GM13977 (cell line): ENCODE measurements at places on chromosomes 5 and 9.

- DNase-seq, result no peak
Observed at GRCh38 chr9:16315720-16316119, 554.8 kb downstream of the BNC2 start.

GRCh38 chr9:122053567-122054350, 39.3 kb downstream of the TTLL11 start:
- DNase-seq, result no peak

- DNase-seq, result peak; percentile 66
Observed at GRCh38 chr9:132409828-132410528, at the start of gene CFAP77. Gene CFAP77 (plus strand): TSS chr9:132410211. CDS start chr9:132410272, 61 bp downstream.

DNA sequence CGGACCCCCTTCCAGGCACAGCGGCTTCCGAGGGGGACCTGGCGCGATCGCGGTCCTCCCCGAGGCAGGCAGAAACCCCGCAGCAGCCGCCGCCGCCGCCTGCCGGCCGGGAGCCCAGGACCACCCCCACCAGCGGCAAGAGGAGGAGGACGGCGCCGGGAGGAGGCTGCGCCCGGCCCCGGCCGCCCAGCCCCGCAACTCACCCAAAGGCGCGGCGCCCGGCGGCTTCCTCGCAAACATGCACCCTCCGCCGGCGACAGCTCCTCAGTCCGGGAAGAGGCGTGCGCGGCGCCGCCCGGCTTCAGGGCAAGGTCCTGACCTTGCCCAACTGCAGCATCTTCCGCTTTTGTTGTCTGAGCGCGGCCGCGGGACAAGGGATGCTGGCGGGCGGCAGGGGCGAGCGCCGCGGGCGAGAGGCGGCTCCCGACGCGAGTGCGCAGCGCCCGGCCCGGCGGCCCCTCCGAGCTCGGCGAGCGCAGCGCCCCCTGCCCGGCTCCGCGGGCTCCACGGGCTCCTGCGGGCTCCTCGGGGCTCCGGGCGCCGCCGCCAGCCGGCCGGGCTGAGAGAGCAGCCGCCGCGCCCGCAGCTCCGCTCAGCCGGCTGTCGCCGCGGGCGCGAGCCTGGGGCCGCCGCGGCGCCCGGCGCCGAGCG, 507 bp downstream of the CTNND2 start:
- DNase-seq, result peak; percentile 56

DNA sequence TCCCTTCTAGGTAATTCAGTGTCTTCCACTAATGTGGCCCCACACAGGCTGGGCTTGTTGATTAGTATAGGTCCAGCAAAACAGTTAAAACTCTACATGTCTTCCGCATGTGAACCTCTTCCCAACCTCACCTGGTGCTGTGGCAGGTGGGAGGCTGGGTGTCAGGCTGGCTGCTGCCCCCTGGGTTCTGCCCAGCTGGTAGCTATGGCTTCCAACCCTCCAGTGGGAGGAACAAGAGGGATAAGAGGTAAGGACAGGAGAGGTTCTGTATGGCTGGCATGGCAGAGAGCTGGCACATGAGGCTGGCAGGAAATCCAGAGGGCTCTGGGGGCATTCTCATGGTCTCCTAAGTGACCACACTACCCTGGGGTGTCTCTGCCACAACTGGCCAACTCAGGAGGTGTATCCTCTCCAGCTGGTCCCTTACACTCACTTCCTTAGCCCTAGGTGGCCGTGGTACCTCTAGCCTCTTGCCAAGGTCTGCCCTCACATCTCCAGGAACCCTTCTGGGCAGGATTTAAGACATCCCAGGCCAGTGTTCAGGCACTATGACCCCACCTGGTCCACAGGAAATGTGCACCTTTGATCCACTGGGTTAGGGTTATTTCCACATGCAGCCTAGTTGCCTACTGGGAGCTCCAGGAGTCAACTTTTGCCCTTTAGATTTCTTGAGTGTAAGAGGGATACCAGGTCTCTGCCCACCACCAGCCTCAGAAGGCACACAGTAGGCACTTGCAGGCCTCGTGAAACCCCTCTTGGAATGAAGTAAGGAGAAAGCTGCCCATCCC, 41.7 kb downstream of the AHRR start:
- DNase-seq, result no peak

DNA sequence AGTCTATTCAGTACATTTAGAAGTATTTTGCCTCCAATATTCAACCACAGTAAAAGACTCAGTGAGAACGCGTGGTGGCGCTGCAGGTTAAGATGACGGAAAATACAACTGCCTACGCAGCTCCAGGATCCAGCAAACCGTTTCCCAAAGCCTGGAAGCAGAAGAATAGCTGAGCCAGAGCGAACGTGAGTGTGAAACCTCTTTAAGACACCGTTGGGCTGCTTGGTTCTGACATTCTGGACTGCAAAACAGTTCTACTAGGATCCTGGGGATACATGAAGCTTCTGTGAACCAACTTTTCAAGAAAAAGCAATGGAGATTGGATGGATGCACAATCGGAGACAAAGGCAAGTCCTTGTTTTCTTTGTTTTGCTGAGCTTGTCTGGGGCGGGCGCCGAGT, at the start of gene PCDHB16:
PCDHB16 (plus strand) TSS at position 140 of the 400 bp plus-strand sequence; CDS start at position 313, 173 bp downstream.
- DNase-seq, result no peak

DNA sequence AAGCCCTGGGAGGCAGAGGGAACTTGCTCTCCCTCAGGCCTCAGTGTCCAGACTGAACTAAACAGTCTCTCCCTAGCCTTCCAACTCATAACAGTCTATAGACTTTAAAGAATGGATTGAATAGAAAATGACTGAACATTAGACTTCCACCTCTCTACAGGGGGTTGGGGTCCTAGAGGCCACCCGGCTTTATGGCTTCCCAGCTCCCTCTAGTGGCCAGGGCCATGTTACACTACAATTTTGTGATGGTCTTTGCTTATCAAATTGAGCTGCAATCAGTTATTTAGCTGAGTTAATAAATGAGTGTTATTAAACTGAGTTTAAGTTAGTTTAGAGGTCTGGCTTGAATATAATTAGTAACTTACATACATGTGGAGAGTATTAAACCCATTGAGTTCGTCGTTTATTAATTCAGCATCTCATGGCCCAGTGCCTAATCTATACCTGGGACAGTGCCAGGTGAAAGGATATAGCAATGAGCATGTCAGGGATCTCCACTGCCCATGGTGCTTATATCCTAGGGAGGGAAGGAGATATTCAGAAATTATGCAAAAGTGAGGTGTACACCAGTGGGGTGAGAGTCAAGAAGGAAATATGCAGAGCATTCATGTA, 105.2 kb downstream of the SH3TC2 start:
- peak; percentile 50 for DNase-seq

DNA sequence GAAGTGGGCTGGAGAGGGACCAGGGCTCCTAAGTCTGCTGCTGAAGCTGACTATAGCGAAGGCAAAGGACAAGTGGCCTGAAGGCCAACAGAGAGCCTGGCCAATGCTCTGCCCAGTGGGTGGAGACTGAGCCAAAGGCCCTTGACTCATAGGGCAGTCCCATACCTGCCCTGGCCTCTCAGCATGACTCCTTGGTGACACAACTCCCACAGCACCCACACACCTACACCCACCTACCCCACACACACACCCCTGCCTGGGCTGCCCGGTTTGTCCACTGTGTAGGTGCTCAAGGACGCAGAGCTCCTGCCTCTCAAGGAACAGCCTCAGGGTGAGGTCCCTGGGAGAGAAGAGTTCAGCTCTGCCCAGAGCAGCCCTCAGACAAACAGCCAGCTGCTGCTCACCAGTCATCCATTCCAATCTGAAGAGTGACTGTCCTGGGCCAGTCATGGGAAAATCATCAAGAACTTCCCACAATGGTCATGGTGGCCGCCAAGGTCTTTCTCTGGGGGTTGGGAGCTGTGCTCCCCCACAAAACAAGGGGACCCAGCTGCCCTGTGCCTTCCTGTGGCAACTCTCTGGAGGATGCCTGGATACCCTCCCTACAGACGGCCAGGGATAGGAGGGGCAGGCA, 5.0 kb downstream of the TNIP1 start:
- no peak for DNase-seq

- no peak for DNase-seq
Observed at GRCh38 chr5:78113689-78114264, 180.7 kb downstream of the AP3B1 start.

- DNase-seq, result no peak
Observed at GRCh38 chr9:28922891-28923290, 1349.6 kb upstream of the C9orf72 start.
